ENCODE measurements at places on chromosomes 12 and 14.

DNA sequence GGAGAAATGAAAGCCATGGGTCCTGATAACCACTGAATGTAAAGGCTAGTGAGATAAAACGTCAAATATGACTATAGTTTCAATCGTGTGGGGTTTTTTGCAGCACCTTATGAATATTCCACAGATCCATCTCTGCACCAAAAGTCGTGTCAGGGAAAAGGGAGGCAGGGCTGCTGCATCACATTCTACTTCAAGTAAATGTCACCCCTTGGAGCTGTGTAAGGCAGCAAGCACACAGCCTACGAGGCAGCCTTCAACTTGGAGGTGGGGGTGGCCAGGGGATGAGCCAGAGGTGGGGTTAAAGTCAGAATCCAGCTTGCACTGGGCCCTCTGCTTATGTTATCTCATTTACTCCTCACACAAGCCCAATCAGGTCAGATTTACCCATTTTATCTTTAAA is 90.4 kb downstream of the ARMH4 start:
- DNase-seq: no peak

GRCh38 chr12:111440631-111441030 is 34.9 kb downstream of the SH2B3 start:
- DNase-seq: no peak

DNA sequence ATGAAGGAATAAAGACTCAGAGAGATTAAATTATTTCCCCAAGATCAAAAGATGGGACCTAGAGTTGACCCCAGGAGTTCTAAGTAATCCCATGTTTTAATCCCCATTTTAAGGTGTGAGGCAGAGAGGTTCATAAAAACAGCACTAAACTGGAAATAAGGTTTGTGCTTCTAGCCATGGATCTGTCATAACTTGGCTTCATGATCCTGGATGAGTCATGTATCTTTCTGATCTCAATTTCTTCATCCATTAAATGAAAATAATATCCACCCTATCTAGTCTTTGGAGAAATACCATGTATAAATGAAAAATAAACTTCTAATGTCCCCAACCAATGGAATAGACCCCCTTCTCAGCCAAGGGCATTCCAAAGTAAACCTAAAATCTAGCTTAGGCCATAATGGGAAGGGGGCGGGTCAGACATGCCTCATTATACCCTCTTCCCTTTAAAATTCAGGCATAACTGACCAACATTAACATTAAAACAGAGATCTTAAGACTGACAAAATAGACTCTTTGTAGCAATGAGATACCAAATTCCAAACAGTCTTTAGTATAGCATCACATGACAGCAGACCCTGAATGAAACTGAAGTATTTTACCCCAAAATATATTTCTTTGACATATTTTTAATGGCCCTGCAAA is 47.8 kb downstream of the SLC41A2 start:
- DNase-seq: no peak

DNA sequence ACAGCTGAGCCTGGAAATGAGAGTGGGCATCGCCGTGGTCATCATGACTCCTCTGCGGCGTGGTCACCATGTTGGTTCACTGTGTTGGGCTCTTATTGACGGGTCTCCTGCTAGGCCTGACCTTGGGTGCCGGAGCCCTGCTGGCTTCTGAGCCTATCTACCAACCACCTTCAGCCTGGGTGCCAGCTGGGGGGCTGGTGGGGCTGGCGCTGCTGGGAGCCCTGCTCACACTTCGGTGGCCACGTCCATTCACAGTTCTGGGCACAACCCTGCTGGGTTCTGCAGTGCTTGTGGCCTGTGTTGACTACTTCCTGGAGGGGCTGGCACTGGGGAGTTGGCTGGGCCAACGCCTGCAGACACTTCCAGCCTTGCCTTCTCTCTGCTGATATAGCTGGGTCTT is 3.7 kb upstream of the DNAJC14 start:
- no peak for DNase-seq

GRCh38 chr14:54890788-54891187 is 11.8 kb downstream of the GCH1 start:
- no peak for DNase-seq

DNA sequence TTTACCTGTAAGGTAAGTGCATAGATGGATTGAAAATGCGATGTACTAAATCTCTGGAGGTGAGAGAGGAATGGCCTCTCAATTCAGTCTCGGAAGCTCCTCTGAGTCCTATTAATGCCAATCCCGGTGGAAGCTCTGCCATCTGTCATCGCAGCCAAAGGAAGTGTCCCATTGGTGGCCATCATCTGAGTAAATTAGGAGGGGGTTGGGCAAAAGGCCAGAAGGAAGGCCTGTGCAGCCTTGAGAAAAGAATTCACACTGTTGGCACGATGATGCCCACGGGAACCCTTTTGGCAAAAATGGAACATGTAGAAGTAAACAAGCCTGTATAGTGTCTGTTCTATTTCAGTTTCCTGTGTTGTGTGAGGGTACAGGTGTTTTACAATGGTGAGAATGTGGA is 494.8 kb downstream of the NELL2 start:
- no peak for DNase-seq

DNA sequence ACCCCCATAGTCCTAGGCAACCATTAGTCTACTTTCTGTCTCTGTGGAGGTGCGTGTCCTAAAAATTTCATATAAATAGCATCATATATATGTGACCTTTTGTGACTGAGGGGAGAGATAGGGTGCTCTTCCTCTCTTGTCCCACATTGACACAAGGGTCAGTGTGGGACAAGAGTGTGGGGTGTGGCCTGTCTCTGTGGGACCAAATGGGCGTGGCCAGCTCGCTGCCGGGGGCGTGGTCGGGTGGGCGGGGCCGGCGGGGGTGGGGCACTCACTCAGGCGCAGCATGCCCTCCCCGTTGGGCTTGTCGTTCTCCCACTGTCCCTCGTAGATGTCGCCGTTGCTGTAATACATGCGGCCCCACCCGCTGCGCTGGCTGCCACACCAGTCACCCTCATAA is 15.5 kb downstream of the MORN3 start:
- no peak for DNase-seq

GRCh38 chr14:34212172-34212929 is 249.7 kb downstream of the SPTSSA start:
- DNase-seq: no peak

DNA sequence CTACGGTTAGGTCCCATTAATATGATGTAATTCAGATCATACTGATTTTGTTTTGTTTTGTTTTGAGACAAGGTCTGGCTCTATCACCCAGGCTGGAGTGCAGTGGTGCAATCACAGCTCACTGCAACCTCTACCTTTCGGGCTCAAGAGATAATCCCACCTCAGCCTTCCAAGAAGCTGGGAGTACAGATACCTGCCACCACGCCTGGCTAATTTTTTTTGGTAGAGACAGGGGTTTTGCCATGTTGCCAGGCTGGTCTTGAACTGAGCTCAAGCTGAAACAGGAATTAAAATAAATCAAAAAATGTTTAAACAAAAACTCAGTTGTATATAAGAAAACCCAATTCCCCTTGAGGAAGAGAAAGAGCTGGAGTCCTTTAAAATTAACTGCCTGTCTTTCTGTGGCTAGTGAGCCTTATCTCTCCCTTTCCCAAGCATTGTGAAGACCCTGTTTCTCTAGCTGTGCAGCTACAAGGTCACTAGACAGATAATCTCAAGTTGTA is 17.7 kb upstream of the ANAPC7 start:
- DNase-seq: no peak

- no peak for DNase-seq
Measured at GRCh38 chr14:68951800-68952530, 27.1 kb downstream of the ACTN1 start.

DNA sequence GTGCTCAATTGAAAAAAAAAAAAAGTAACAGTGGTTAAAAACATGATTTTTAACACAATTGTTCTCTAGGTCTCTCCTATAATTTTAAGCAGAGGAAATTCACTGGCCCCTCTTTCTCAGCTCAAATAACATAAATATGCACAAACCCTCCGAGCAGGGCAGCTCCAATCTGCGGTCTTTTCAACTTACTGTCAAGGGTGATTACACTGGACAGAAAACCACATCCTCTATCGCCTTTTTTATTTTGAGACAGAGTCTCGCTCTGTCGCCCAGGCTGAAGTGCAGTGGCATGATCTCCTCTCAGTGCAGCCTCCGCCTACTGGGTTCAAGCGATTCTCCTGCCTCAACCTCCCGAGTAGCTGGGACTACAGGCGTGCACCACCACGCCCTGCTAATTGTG is 16.5 kb upstream of the GABARAPL1 start:
- DNase-seq: no peak
